Kidney (tissue), 22 donors: ENCODE measurements at places on chromosomes 3 and 15. TPM values are rescaled to one million over a fixed set of nuclear protein-coding genes. Genes with fewer than 3 reads are reported as not detected.

DNA sequence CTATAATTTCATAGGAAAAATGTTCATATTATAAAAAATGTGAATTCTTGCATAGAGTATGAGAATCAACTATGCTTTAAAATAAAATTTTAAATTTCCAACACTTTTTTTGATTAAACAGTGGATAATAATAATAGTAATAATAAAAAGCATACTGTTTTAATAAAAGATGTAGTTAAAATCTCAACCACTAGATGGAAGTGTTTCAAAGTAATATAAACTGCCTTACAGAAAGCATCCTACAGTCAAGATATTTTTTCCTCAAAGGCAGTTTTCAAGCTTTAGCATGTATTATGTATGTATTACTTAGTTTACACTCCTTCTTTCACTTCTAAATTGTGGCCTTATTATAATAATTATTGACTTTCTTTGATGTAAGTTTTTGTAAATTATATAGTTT lies 217.5 kb downstream of the CHL1 start:
- no peak for DNase-seq

DNA sequence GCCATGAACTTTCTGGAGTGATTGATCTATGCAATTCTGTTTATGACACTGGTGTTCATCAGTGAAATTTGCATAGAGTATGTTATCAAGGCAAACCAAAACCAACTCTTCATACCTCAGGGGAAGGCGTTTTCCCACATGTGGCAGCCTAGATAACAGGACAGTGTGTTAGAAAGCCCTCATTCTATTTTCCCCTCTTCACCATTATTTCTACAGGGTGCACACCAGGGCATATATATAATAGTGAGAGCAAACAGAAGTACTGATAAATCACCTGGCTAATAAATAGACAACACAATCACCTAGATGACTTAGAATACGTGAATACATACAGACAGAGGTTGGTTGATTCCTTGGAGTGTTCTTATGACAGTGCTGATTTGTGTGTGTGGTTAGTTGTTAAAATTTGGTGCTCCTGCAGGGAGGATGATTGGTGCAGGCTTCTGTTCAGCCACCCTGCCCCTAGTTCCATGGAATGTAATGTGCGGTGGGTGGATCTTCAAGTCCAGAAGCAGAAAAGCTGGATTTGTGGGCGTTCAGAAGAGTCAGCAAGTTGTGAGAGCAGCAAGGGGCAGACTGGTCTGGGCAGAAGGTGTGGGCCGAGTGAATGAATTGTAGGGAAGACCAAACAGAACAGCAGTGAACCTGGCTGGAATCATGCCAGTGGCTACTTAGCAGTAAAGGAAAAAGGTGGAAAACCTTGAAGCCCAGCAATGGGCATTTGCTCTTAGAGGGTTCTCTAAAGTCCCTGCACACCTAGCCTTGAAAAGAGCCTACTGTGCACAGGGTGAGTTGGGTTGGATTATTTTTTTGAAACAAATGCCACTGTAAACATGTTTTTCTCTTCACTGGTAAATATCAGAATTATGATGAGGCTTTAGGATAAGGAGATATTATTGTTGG lies 11.7 kb upstream of the RARRES1 start:
- DNase-seq = no peak

DNA sequence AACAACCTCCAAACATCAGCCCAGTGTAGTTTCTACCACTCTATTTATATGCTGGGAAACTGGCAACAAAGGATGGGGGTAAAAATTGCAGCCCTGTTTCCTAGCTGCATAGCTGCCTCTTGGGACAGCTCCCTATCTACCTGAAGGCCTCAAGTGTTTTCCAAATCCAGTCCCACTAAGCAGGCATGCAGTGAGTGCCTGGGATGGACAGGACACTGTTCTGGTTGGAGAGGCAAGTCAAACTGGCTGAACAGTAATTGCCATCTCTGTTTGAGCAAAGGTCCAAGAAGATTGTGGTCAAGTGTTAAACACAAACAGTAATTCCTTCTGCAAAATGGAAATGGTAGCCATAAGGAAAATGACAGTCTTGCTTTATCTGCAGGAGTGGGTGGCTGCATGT lies 125.4 kb downstream of the FMN1 start:
- DNase-seq = no peak

- DNase-seq = no peak
These were observed 150.6 kb upstream of the FRMD4B start for GRCh38 chr3:69536306-69537020.

- DNase-seq = no peak
These were observed 29.8 kb downstream of the DNAJC19 start for GRCh38 chr3:180959691-180960090.

- DNase-seq = no peak
These were observed 73.9 kb downstream of the SEC22A start for GRCh38 chr3:123275691-123276090.

IL17RC gene
- 27.5 TPM for total RNA-seq

FGD5 gene
- total RNA-seq = 40.1 TPM

GOLGA8T gene
- total RNA-seq = not detected

PODXL2 gene
- total RNA-seq = 7.4 TPM

CRYBG3 gene
- total RNA-seq = 20.7 TPM
